ENCODE measurements at places on chromosomes 16 and 17.

DNA sequence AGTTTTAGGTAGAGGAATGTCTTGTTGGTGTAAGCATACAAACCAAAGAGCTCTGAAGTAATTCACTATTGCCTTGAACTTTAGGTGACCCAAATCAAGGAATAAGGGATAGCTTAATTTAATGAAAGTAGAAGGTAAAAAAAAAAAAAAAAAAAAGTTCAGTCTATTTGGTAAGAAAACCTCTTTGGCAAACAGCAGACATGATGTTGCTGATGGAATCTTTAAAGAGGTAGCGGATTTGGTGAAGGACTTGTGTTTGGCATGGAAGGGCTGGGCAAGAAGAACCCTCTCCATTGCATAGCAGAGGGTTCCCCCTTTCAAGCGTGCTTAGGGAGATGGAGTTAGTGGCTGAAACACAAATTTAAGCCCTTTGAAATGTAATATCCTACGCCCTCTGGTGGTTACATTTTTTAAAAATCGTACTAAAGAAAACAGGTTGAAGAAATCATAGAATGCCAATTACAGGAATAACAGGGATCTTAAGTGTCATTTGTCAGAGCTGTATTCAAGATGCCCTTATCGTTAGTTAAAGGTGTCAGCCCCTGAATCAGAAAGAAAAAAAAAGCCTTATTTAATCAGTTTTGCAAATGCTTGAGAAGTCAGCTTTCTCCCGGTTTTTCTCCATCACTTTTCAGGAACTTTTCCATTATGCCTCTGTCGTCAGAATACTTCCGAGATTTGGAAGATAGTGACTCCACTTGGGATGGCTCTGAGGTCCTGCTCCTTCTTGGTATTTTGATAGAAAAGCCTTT lies 383.1 kb downstream of the KCNJ2 start:
- peak; percentile 54 for DNase-seq

DNA sequence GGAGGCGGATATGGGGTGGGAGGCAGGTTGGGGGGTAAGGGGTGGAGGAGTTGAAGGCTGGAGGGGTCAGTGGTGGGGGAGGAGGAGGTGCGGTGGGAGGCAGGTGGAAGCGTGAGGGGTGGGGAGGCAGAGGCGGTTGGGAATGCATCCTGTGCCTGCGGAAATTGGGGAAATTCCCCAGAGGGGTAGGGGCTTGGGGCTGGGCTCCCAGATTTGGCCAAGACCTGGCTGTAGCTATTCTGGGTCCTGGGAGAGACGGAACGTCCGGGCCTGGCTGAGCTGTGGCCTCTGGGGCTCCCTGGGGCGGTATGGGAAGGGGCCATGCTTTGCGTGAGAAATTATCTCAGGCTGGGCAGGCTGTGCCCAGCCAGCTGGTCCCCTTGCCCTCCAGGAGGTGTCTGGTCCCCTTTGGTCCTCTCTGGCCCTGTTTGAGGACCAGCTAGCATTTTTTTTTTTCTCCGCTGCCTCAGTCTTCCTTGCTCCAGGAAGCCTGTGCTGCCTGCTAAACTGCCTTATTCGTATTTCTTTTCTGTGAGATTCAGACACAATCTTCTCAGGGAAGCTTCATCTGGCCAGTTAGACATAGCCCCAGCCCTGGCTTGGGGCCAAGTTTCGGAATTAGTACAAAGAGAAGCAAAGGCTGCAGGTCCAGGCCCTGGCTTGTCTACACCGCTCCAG lies 7.3 kb upstream of the TRPV2 start:
- DNase-seq = peak; percentile 51

DNA sequence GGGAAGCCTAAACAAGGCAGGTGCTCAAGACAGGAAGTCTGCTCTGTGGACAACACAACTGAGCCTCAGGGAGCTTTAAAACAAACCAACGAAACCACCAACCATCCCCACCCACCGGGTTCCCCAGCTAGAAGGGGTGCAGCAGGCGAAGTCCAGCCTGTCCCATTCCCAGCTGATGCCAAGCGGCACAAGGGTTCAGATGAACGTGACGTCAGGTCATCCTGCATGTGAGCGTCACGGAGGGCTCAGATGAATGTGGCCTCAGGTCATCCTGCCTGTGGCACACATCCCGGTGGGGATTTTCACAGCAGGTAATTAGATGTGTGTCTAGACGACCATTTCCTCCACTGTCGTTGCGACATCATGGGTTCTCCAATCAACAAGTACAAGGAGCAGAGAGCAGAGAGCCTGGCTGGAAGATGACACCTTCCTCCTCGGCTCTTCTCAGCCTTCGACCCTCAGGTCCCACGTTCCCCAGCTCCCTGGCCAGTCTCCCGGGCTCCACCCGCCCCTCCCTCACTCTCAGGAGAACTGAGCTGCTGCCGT lies 246.5 kb downstream of the FOXL1 start:
- DNase-seq = no peak

DNA sequence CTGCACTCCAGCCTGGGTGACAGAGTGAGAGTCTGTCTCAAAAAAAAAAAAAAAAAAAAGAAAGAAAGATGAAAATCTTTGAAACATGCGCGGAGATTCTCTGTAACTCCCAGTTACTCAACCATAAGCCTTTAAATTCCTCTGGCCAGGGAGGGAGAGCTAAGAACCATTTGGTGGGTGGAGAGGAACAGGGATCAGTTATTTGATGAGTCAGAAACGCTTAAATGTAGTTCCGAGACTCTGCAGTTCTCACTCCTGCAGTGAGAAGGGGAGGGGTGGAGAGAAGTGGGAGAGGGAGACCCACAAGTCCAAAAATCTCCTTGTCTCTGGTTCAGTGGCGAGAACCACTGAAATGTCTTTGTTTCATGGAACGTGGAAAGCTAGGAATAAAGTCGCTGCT lies 266.7 kb downstream of the SOX9 start:
- DNase-seq = no peak

DNA sequence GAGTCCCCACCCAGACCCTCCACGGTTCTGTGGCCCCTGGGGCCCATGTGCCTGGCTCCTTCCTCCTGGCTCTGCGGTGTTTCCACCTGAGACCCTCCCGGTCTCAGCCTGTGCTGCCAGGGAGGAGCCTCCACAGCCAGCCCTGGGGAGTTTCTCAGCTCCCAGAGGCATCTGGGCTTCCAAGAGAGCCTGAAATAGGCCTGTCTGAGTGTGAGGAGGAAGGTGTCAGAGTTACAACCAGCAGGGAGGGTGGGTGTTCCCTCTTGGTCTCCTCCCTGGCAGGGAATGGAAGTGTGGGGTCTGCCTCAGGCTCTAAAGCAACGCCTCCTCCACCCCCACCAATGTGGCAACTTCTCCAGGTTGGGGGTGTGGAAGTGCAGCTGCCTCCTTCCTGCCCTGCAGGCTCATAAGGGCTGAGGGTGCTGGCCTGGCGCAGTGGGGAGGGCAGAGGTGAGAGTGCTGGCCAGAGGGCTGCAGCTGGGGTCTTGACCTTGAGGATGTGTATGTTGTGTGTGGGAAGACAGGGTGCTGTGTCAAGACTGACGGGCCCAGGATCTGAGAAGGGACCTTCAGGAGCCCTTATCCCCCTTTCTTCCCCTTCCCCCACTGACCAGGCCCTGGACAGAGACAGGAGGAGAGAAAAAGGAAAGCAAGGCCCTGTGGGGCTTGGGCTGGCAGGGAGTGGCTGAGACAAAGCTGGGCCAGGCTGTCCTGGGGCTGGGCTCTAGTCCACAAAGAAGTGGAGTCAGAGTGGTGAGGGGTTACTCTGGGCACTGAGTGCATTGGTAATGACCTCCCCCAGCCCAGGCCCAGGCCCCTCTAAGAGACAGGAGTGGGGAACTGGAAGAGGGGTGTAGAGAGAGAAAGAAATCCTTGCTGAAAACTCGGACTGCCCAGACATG lies 2.4 kb downstream of the CYGB start:
- no peak for DNase-seq

GRCh38 chr17:49585422-49586027 lies 9.9 kb downstream of the NXPH3 start:
- no peak for DNase-seq

- no peak for DNase-seq
These were observed 11.1 kb downstream of the CHAD start for GRCh38 chr17:50457621-50458020.

DNA sequence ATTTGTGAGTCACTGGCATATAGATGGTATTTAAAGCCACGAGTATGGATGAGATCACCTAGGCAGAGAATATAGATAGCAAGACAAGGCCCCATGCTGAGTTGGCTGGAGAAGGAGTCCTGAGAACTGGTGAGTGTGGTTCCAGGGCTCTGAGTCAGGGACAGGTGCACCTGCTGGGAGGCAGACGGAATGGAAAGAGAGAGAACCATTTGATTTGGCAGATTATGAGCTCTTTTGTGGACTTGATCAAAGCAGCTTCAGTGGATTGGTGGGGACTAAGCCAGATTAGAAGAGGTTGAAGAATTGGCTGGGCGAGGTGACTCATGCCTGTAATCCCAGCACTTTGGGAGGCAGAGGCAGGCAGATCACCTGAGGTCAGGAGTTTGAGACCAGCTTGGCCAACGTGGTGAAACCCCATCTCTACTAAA lies 4.3 kb upstream of the C16orf92 start:
- no peak for DNase-seq

GRCh38 chr17:32609085-32609484 lies 122.3 kb downstream of the CDK5R1 start:
- DNase-seq = peak; percentile 65

- DNase-seq = no peak
These were observed 35.8 kb downstream of the MAF start for GRCh38 chr16:79564671-79565107.

DNA sequence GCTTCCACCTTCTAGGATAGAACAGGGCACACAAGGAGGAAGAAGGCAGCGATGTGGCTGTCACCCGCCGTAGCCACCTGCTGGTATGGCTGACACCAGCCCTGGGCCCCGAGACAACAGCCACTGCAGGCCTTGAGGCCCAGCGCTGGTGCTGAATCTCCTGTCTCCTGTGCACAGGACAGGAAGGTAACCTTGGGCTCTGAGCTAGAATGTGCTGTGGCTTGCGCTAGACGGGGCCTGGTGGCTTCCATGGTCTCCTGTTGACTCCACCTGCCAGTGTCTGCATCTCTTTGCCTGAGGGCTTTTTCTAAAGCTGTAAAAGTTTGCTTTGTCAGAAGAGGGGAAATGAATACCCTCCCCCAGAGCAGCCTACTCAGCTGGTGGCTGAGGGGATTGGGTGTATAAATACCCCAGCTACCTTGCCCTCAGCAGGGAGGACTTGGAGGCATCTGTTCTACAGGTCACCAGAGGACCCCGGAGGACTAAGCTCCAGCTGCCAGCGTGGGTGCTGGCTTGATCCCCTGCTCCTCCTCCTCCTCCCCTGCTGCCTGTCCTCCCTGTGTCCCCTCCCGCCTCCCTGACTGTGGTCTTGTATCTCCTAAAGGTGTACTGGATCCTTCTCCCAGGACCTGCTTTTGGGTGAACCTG lies 76.1 kb upstream of the SDK2 start:
- DNase-seq = no peak

- DNase-seq = no peak
These were observed 39.8 kb upstream of the TOM1L1 start for GRCh38 chr17:54860617-54861470.

- no peak for DNase-seq
These were observed 48.7 kb downstream of the SF3B3 start for GRCh38 chr16:70572050-70572925.

- no peak for DNase-seq
These were observed 38.4 kb upstream of the XYLT1 start for GRCh38 chr16:17509194-17509593.

DNA sequence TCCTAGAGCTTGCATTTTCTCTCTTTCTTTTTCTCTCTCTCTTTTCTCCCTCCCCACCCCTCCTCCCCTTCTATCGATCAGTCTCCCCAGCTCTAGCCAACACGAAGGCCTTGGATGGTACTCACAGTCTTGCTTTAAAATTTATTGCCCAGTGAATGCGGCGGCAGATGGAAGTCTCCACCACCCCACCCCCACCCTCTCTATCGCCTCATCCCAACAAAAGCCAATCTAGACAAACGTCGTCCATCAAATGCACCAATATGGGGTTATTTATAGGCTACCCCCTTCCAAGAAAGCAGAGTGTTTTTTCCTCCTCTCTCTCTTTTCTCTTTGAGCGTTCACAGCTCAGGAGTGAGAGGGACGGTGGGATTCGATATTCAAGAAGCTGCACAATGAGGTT lies 10.5 kb upstream of the NGFR start:
- no peak for DNase-seq

GRCh38 chr16:64375391-64375980 lies 746.4 kb downstream of the CDH11 start:
- DNase-seq = no peak

DNA sequence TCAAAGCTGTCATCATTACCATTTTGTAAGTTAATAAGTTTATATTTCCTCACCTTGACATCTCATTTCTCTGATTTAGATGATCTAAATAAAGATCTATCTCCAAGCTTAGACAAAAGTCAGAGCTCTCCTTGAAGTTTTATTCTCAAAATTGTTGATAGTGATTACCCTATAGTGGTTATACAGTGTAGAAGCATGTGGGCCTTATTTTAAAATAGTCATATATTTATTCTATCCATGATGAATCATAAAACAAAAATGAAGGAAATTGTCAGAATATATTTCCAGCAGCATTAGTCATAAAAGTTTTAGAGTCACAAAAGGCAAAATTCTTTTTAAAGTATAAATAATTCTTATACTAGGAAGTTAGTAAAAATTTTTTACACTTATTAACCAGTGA lies 49.0 kb downstream of the RHOT1 start:
- DNase-seq = no peak

GRCh38 chr17:41772586-41773189 lies 13.8 kb downstream of the JUP start:
- no peak for DNase-seq

DNA sequence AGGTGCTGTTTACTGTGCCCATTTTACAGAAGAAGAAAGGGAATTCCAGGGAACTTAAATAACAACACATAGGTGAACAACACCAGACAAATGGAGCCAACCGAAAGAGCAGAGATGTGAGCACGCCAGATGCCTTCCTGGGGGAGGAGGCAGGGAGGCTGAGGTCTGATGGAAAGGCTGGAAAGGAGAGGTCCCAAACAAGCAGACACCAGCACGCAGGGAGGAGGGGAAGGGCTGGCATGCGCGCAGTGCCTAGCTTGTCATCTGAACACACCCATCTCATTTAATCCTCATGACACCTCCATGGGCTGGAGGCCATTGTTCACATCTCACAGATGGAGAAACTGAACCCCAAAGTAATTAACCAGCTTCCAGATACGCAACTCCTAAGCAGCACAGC lies 20.9 kb upstream of the CACNG5 start:
- DNase-seq = no peak

DNA sequence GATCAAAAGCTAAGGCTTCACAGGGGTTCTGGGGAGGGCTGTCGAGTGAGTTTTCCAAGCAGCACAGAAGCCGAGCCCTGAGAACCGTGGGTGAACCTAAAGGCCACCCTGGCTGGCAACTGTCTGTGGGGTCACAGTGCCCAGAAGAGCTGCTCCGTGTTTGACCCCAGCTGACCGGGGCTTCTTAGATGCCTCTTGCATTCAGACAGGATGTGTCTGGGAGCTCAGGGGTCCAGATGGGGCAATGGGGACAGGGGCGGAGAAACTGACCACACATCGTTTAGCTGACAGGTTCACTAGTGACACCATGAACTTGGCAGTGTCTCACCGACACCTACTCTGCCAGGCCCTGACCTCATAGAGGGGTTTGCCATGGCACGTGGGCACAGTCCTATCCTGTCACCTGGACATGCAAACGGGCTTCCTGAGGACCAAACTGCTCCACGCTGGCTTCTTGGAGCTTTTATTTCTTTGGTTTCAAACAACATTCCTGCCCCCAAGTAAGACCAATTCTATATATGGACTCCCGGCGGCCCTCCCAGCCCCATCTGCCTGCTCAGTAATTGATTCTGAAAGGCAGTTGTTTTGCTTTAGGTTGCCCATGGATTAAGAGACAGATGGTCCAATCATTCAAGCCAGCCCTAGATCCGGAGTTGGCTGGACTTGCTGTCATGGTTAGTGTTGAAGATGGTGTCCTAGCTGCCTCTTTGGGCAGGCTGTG lies 22.2 kb downstream of the WSCD1 start:
- no peak for DNase-seq

- no peak for DNase-seq
These were observed 9.8 kb downstream of the HID1 start for GRCh38 chr17:74962622-74963394.

Measured in CD14-positive monocyte (primary cell).